ENCODE measurements at places on chromosomes 13 and 19.

DNA sequence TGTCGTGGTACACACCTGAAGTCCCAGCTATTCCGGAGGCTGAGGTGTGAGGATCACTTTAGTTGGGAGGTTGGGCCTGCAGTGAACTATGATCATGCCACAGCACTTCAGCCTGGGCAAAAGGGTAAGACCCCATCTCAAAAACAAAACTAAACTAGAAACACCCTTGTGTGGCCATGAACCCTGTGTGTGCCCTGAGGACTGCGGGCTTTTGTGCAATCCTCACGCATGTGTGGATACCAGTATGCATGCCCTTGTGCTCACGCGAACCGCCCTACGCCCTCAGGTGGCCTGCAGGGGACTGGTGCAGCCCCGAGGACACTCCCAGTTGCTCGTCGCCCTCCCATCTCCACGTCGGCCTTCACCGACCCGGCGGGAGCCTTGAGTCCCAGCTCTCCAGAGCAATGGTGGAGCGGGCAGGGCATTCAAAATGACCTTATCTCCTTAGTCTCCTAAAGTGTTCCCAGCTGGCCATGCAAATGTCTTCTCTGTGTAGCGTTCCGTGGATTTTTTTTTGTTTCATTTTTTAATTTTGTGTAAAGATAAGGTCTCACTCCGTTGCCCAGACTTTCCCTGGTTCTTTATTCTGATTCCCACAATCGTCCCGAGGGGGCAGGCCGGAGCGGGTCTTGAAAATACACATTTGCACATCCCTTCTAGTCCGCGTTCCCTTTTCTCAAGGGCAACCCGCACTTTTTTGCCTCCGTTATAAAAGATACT lies 868 bp upstream of the EGLN2 start:
- peak; percentile 80 for DNase-seq

- no peak for DNase-seq
Measured at GRCh38 chr13:39345982-39346381, 257.0 kb downstream of the LHFPL6 start.

GRCh38 chr13:81726037-81726726 lies 1385.3 kb upstream of the SPRY2 start:
- no peak for DNase-seq

GRCh38 chr13:90943946-90944345 lies 403.5 kb upstream of the MIR17HG start:
- no peak for DNase-seq

DNA sequence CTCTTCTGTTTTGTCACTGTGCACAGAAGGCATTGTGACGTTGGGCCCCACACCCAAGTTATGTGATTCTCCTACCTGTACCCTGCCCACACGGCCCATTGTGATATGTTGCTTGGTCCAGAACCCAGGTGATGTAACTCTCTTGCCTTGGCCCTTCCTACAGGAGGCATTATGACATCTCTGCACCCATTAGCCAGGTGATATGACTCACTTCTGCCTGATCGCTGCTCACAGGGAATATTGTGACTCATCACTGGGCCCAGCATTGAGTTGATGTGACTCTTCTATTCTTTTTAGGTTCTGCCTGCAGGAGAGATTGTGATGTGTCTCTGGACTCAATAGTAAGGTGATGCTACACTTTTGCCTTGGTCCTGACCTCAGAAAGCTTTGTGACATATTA lies 65.4 kb upstream of the ZNF91 start:
- DNase-seq: no peak

GRCh38 chr13:40519637-40520036 lies 146.8 kb downstream of the FOXO1 start:
- DNase-seq: no peak

DNA sequence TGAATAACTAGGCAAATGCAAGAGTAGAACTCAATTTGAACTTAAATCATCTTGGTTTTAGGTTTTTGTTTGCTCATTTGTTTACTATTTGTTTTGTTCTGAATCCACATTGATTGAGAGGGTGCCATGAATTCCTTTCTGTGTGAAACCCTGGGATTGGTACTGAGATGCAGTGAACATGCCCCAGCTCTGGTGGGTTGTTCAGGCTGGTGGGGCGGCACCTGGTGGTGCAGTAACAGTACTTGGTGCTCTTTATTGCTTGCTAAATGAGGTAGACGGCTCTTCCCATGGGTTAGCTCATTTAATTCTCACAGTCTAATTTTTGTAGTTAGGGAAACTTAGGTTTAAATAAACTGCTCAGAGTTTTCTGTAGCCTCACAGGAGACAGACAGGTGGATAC lies 48.4 kb downstream of the WASF3 start:
- DNase-seq: no peak

DNA sequence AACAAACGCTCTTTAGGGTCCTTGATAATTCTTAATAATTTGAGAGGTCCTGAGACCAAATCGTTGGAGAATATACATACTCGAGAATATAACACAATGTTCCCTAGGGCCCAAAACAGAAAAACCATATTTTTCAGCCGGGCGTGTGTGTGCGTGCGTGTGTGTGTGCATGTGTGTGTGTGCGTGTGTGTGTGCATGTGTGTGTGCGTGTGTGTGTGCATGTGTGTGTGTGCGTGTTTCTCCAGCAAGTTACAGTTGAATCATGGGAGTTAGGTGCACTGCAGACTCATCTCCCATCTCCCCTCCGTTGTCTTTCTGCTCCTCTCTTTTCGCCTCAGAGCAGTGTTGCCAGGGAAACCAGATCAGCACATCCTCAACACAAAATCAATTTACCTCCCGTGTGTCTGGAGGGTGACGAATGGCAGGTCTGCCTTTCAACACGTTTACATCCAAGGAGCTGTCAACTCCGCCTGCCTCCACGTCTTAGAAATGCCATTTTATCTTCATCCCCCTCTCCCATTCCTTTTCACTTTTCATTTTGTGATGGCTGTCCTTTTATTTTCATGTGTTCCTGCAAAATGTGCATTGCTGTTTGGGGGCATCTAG lies 8.3 kb upstream of the PNMA8B start:
- no peak for DNase-seq

GRCh38 chr19:18496167-18496979 lies 25.5 kb downstream of the ELL start:
- no peak for DNase-seq

DNA sequence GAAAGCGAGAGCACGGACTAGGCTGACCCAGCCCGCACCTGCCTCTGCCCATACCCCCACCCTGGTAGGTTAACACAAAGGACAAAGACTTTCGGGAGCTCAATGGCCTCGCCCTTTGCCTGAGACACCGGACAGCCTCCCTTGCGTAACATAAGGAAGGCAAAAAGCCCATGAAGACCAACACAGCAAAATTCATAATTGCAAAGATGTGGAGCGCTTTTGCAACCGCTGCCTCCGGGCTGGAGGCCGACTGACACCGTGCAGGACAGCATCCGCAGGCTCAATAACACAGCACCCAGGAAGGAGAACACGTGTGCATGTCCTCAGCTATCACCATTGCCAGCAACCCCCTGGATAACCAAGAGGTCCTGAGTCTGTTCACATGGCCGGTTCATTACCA lies 15.4 kb downstream of the LILRA1 start:
- no peak for DNase-seq

Measured in CMK (cell line).